Prostate gland (tissue), 2 donors: ENCODE measurements at places on chromosomes 12 and 14. TPM values are rescaled to one million over a fixed set of nuclear protein-coding genes. Genes with fewer than 3 reads are reported as not detected.
A peak's percentile ranks its signal among the peaks of the same experiment; 100 is the strongest.

The LRFN5 gene
- total RNA-seq = 0.50 TPM

The CLEC1B gene
- not detected for total RNA-seq

The CD163L1 gene
- 8.2 TPM for total RNA-seq

The FAM181A gene
- total RNA-seq = not detected

The RAD51B gene
- 35.8 TPM for total RNA-seq

The ACSS3 gene
- total RNA-seq = 24.3 TPM

The SYCP3 gene
- not detected for total RNA-seq

The GALNT16 gene
- 2.0 TPM for total RNA-seq

The TPH2 gene
- not detected for total RNA-seq

The CEP170B gene
- 81.2 TPM for total RNA-seq

The BIN2 gene
- total RNA-seq = 2.6 TPM

DNA sequence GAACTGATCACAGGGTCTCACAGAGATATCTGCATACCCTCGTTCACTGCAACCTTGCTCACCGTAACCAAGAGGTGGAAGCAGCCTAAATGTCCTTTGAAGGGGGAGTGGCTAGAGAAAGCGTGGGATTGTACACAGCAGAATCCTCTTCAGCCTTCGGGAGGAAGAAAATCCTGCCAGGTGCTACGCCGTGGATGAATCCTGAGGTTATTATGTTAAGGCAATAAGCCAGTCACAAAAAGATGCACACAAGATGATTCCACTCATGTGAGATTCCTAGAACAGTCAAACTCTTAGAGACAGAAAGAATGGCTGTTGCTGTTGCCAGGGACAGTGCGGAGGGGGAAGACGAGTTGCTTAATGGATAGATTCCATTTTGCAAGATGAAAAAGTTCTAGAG lies 39.6 kb upstream of the SFSWAP start:
- DNase-seq = no peak
- H3K4me1 ChIP-seq = no peaks in the 10 kb centered on the region
- peaks cover 3% of the 10 kb centered on the region for H3K27me3 ChIP-seq
- H3K4me3 ChIP-seq = no peak overlapping the region
- H3K36me3 ChIP-seq = no peaks in the 10 kb centered on the region

- no peak overlapping the region for H3K27ac ChIP-seq
- no peak overlapping the region for H3K4me3 ChIP-seq
- H3K27me3 ChIP-seq = no peaks in the 10 kb centered on the region
- H3K36me3 ChIP-seq = no peaks in the 10 kb centered on the region
- DNase-seq = no peak
- no peaks in the 10 kb centered on the region for H3K4me1 ChIP-seq
These were observed 31.4 kb upstream of the SLC2A13 start for GRCh38 chr12:40137252-40137651.

DNA sequence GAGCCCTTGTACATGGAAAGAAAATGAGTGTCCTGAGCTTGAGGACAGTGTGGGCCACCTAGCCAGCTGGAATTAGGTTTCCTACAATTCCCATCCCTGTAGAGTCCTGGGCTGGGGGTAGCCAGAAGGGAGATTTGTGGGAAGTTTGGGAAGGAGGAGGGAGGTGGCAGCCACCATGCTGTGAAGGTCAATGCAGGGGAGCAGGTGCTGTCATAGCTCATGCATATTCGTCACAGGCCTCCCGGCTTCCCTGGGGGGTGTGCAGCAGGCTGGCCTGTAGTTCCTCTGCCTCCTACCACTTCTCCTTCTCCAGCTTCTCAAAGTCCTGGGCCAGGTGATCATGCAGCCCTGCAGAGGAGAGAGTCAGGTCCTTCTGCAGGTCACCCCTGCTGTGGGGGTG lies 121.3 kb downstream of the TBX3 start:
- no peak overlapping the region for H3K4me3 ChIP-seq
- H3K36me3 ChIP-seq = no peaks in the 10 kb centered on the region
- H3K27ac ChIP-seq = no peak overlapping the region
- no peak for DNase-seq
- H3K4me1 ChIP-seq = no peaks in the 10 kb centered on the region

- no peaks in the 10 kb centered on the region for H3K27me3 ChIP-seq
- no peaks in the 10 kb centered on the region for H3K36me3 ChIP-seq
- DNase-seq = no peak
- no peak overlapping the region for H3K4me3 ChIP-seq
These were observed 2.6 kb upstream of the TRPV4 start for GRCh38 chr12:109835827-109836226.

GRCh38 chr12:18296909-18297280 lies 35.6 kb downstream of the PIK3C2G start:
- no peak overlapping the region for H3K4me3 ChIP-seq
- H3K27me3 ChIP-seq = no peaks in the 10 kb centered on the region
- H3K4me1 ChIP-seq = no peaks in the 10 kb centered on the region
- no peak overlapping the region for H3K27ac ChIP-seq
- H3K36me3 ChIP-seq = no peaks in the 10 kb centered on the region
- DNase-seq = no peak

GRCh38 chr12:22361785-22362184 lies 27.3 kb upstream of the ST8SIA1 start:
- H3K4me1 ChIP-seq = no peaks in the 10 kb centered on the region
- H3K4me3 ChIP-seq = no peak overlapping the region
- no peak overlapping the region for H3K27ac ChIP-seq
- DNase-seq = no peak

DNA sequence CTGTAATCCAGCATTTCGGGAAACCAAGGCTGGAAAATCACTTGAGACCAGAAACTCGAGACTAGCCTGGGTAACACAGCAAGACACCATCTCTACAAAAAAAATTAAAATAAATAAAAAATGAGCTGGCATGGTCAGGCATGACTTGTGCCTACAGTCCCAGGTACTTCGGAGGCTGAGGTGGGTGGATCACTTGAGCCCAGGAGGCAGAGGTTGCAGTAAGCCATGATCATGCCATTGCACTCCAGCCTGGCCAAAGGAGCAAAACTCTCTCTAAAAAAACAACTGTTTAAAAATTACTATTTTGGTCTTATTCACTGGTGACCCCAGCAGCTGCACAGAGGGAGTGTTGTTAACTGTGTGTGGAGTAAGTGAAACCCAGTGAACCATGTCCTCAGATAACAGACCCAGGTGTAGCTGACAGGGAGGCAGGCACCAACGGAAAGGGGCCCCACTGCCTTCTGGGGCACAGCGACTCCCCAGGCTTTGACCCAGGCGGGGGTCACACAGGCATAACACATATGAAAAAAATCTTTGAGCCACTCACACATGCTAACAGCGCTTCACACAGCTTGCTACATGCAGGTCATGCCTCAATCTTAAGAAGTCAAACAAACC lies 12.1 kb downstream of the DDX54 start:
- H3K4me3 ChIP-seq = no peak overlapping the region
- H3K27ac ChIP-seq = no peak overlapping the region
- no peaks in the 10 kb centered on the region for H3K27me3 ChIP-seq
- DNase-seq = no peak

DNA sequence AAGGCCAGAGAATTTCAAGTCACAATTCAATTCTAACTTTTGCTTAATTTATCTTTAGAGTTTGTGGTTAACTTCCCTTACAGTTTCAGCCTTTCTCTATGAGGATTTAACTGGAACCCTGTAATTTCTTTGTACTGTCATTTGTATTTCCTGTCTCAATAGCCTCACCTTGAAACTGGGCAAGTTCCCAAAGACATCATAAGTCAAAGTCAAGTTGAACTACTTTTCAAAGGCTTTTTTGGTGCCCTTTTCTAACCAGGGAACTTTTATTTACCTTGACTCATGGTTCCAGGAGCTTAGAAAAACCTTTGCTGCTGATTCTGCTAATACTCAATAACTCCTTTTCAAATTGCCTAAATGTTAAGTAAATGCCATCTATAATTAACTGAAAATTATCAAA lies 200.8 kb upstream of the KRR1 start:
- H3K27me3 ChIP-seq = no peaks in the 10 kb centered on the region
- peak; percentile 39 for DNase-seq
- H3K4me1 ChIP-seq = no peaks in the 10 kb centered on the region

DNA sequence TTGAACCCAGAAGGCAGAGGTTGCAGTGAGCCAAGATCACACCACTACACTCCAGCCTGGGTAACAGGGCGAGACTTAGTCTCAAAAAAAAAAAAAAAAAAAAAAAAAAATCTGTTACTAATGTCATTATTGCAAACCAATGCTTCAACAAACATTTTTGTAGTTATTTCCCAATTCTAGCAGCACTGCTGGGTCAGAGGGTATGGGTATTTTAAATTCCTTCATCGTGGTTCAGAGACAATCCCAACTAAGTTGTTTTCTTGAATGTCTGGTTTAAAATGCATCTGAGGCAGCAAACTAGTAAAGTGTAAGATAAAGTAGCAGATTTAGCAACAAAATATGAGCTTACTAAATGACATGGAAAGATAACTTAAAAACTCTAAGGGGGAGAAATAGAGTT lies 65.6 kb downstream of the FERMT2 start:
- no peak overlapping the region for H3K4me3 ChIP-seq
- no peaks in the 10 kb centered on the region for H3K36me3 ChIP-seq
- no peaks in the 10 kb centered on the region for H3K4me1 ChIP-seq

GRCh38 chr14:61560323-61560722 lies 135.0 kb upstream of the HIF1A start:
- no peak for DNase-seq
- peak overlapping the region; percentile 63 for H3K27ac ChIP-seq
- no peaks in the 10 kb centered on the region for H3K27me3 ChIP-seq

- DNase-seq = no peak
- H3K27ac ChIP-seq = peak overlapping the region; percentile 84
- H3K4me3 ChIP-seq = peak overlapping the region; percentile 96
- no peaks in the 10 kb centered on the region for H3K4me1 ChIP-seq
These were observed 1.2 kb downstream of the NCKAP5L start for GRCh38 chr12:49827051-49827400.

- H3K27ac ChIP-seq = no peak overlapping the region
- no peaks in the 10 kb centered on the region for H3K36me3 ChIP-seq
- no peaks in the 10 kb centered on the region for H3K27me3 ChIP-seq
These were observed 146.5 kb downstream of the SRGAP1 start for GRCh38 chr12:63990828-63991547.

DNA sequence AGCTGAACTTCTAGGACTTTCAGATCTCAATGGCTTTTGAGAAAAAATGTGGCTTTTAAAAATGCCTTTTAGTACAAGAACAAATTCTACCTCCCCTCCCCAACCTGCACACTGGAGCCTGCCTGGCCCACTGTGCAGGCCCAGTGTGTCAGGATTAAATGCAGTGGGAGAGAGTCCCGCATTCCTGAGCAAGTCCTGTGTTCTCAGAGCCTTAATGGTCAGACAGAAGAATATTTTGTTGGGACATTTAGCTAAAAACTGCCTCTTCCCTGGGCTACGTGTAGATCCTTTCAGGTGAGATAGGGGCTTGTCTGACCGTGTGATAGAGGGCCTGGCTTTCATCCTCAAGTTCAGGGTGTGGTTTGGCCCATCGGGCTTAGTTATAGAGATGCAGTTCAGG lies 63.1 kb upstream of the ESRRB start:
- H3K4me3 ChIP-seq = no peak overlapping the region
- no peak overlapping the region for H3K27ac ChIP-seq
- H3K36me3 ChIP-seq = no peaks in the 10 kb centered on the region
- no peaks in the 10 kb centered on the region for H3K27me3 ChIP-seq
- DNase-seq = no peak
- H3K4me1 ChIP-seq = no peaks in the 10 kb centered on the region

- no peak overlapping the region for H3K27ac ChIP-seq
- no peaks in the 10 kb centered on the region for H3K27me3 ChIP-seq
- no peak overlapping the region for H3K4me3 ChIP-seq
- peaks cover 6% of the 10 kb centered on the region for H3K4me1 ChIP-seq
- peak; percentile 81 for DNase-seq
- no peaks in the 10 kb centered on the region for H3K36me3 ChIP-seq
These were observed 1.4 kb downstream of the KRT2 start for GRCh38 chr12:52650520-52651081.

DNA sequence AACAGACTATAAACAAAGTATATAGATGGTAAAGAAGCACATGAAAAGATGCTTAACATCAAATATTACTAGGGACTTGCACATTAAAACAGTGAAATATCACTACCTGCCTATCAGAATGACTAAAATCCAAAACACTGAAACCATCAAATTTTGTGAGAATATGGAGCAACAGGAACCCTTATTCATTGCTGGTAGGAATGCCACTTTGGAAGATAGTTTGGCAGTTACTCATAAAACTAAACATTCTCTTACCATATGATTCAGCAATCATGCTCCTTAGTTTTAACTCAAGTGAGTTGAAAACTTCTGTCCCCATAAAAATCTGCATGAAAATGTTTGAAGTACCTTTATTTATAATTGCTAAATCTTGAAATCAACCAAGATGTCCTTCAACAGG lies 297.6 kb downstream of the DAD1 start:
- H3K4me3 ChIP-seq = no peak overlapping the region
- peaks cover under 1% of the 10 kb centered on the region for H3K4me1 ChIP-seq
- DNase-seq = no peak

GRCh38 chr12:107990325-107990724 lies 138.8 kb upstream of the WSCD2 start:
- no peaks in the 10 kb centered on the region for H3K27me3 ChIP-seq
- no peak overlapping the region for H3K27ac ChIP-seq
- peak; percentile 6 for DNase-seq
- no peak overlapping the region for H3K4me3 ChIP-seq

DNA sequence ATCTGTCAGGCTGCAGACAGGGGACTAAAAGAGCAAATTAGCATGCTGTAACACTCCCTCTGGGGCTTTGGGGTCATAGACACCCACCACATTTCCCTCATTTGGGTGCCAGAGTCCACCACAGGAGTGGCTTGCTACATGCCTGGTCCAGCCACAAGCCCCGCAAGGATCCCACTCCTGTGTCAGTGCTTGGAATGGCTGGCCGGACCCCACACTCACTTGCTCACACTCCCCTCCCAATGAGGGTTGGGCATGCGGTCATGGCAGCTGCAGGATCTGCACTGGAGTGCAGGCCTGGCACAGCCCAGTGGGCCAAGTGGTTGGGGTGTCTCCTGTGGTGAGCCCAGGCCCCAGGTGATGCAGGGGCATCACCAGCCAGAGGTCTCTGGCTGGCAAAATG lies 59.9 kb downstream of the TSPAN19 start:
- H3K4me1 ChIP-seq = no peaks in the 10 kb centered on the region
- no peak overlapping the region for H3K27ac ChIP-seq
- DNase-seq = no peak
- H3K27me3 ChIP-seq = no peaks in the 10 kb centered on the region

- H3K4me1 ChIP-seq = no peaks in the 10 kb centered on the region
- H3K36me3 ChIP-seq = no peaks in the 10 kb centered on the region
- no peak overlapping the region for H3K27ac ChIP-seq
- no peak for DNase-seq
These were observed 913.7 kb downstream of the RPS29 start for GRCh38 chr14:48672506-48672905.
